ENCODE measurements at places on chromosomes 6 and 20.

- no peak for DNase-seq
Measured at GRCh38 chr6:11341867-11342266, 109.4 kb upstream of the NEDD9 start.

DNA sequence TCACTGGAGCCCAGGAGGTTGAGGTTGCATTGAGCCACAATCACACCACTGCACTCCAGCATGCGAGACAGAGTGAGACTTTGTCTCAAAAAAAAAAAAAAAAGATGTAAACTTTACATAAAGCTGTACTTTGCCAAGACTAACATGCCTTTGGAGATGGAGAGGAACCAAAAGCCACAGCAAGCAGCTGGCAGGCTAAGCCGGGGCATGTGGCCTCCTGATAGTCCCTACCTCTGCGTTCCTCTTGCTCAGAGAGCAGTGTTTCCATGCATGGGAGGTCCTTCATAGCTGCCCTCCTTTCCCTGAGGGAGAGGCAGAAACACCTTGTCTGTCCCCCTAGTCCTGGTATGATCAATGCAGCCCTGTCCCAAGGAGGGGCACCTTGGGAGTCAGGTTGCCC is 35.2 kb downstream of the SPATA2 start:
- DNase-seq: no peak

GRCh38 chr6:67121115-67121514 is 1414.1 kb upstream of the EYS start:
- DNase-seq: no peak

DNA sequence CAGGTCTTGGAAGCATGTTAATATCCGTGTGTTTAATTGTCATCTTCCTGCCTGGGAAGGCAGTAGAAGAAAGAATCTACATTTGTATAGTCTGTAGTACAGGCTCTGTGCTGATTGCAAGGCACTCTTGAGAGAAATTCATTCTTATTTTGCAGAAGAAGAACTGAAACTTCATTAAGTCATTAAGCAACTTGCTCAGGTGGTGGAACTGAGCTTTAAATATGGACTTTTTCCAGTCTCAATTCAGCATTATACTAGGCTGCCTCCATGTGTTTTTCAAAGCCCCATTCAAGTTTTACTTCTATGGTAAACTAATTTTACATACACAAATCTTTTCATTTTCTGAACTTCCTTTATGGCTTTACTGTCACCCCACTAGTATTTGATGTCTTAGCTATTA is 18.7 kb downstream of the ZNF451 start:
- DNase-seq: no peak

DNA sequence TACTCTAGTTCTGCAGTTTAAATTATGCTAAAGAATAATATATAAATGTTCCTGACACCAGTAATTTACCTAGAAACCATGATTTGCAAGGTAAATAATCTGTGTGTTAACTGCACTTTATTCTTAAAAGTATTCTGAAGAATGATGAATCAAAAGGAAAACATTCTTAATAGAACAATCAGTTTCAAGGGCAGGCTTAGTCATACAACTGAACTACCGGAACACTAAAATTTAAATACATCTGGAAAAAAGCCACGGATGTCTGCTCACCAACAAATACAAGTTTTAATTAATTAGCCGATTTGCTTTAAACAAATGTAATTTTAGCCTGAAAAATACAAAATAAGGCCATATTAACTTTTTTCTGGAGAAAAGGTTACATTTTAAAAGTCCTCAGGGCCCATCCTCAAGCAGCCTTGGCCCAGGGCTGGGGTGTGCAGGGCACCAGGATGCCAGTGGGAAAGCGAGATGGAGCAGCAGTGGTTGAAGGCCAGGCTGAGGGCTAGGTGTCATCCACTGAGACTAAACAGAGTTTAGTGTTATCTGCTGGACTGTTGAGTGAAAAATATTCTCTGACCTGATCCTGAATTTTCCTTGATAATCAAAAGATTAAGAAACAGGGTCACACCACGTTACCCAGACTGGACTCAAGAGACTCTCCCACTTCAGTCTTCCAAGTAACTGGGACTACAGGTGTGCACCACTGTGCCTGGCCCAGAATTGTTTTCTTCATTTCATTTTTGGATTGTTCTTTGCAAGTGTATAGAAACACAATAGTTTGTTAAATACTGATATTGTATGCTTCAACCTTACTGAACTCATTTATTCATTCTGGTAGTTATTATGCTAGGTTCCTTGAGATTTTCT is 88.2 kb upstream of the DST start:
- no peak for DNase-seq

DNA sequence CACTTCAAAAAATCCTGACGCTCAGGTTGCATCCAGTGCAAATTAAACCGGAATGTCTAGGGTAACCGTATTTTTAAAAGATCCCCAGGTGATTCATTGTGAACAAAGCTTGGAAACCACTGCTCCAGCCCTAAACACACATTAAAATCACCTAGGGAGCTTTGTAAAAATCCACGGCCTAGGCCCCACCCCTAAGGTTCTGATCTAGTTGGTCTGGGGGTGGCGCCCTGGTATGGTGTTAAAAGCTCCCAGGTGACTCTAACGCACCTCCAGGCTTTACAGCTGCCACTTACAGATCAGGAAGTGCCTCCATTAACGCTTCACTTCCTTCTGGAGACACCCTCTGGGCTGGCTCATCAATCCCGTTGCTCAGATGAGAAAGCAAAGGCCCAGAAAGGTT is 92.2 kb downstream of the GRM4 start:
- DNase-seq: no peak

GRCh38 chr6:26240157-26241032 is 124.6 kb upstream of the BTN3A2 start:
- DNase-seq: no peak
